ENCODE measurements at places on chromosomes 16 and 17. TPM values are rescaled to one million over a fixed set of nuclear protein-coding genes. Genes with fewer than 3 reads are reported as not detected.

Gene MEOX1
- 0.84 TPM for total RNA-seq

Gene METTL23
- total RNA-seq = 48.1 TPM

DNA sequence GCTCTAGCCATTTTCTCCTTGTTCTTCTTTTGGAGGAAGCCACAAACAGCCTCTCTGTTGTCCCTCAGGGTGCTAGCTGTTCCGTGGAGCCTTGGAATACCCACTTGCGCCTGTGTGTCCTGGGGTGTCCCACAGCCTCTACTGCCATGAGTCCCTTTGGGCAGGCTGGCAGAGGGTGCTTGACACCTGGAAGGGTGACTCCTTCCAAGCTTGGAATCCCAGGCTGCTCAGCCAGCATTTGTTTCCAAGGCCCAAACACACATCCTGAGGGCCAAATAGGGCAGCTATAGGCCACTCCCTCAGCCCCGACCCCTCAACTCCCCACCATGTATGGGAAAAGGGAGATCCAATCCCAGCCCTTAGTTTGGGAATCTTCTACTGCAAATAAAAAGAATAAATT is 14.9 kb downstream of the ZNHIT3 start:
- H3K27me3 ChIP-seq = no peaks in the 10 kb centered on the region
- no peaks in the 10 kb centered on the region for H3K4me1 ChIP-seq
- H3K4me3 ChIP-seq = no peak overlapping the region
- H3K27ac ChIP-seq = no peak overlapping the region
- DNase-seq = no peak
- H3K36me3 ChIP-seq = peaks cover under 1% of the 10 kb centered on the region

- H3K27me3 ChIP-seq = peaks cover 22% of the 10 kb centered on the region
- DNase-seq = no peak
- H3K27ac ChIP-seq = no peak overlapping the region
- H3K36me3 ChIP-seq = no peaks in the 10 kb centered on the region
- no peak overlapping the region for H3K4me3 ChIP-seq
Observed at GRCh38 chr17:58539698-58540097, 25.3 kb upstream of the MTMR4 start.

DNA sequence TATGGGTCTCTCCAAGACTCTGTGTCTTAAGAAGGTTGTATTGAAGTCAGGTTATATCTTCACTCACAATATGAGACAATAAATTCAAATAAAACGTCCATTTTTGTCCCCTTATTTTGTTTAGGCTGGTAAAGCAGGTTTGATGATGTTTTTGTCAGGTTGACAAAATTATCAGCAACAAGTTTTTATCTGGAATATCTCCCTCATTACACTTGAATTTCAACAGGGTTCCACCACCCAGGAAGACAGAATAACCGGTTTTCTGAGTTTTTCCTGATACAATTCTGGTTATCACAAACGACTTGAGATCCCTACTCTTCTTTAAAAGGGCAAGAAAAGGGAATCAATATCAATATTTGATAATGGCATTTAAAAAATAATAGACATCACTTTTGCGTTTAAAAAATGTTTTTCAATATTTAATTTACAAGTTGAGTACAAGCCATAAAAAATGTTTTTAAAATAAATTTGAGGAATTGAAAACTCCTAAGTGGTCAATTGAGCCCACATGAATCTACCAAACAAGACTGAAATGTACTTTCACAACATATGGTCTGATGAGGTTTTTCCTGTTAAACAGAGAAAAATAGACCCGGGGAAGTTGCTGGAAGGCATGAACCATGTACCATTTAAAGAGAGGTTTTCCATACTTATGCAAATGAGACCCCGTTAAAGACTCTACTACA is 1.4 kb upstream of the ATP6V0A1 start:
- H3K27me3 ChIP-seq = no peaks in the 10 kb centered on the region
- no peak overlapping the region for H3K27ac ChIP-seq
- no peak for DNase-seq
- no peak overlapping the region for H3K4me3 ChIP-seq
- H3K4me1 ChIP-seq = no peaks in the 10 kb centered on the region
